ENCODE measurements at places on chromosomes 1 and 21.

DNA sequence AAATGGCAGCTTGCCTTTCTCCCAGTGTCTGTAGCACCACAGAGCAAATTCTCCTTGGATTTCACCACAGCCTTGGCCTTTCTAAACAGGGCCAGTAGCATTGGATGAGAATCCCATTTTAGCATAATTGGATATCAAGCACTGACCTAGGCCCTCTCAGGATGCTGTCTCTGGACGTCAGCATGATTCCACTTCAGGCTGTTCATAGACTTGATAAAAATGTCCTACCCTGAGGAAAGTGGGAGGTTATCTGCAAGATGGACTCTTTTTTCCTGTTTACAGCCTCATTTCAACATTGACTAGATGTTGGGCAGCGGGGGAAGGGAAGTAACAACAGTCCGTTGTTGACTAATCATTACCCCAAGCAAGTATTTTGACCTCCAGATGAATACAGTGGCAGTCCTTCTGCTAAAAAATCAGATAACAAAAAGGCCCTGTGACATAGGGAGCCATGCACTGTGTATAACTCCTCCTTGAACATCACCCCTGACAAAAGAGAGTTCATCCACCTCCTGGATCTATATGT, 5.2 kb downstream of the NPL start:
- DNase-seq = no peak

- no peak for DNase-seq
These were observed 51.6 kb downstream of the ETS2 start for GRCh38 chr21:38857152-38857825.

- DNase-seq = no peak
These were observed 59.9 kb downstream of the TNN start for GRCh38 chr1:175127565-175127964.

- no peak for DNase-seq
These were observed 539.7 kb upstream of the DAB1 start for GRCh38 chr1:57963581-57963980.

All from CD4-positive, alpha-beta T cell treated with Interleukin-4 for 4 hours (primary cell).